ENCODE measurements at places on chromosomes 2 and 18.

DNA sequence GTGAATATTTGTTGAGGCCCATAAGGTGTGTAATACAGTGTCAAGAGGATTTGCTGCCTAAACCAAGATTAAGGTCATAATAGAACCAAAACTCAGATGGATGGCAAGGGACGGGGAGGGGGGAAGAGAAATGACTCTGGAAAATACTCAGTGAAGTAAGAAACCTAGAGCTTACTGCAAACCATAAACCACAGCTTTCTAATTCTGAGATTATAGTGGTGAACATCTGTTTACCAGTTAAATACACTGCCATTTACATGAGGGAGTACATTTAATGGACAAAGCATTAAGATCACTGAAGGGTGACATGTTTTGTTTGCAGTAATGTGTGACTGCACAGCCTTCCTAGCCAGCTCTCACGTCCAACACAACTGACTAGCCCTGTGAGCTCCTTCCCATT lies 19.8 kb downstream of the EVX2 start:
- DNase-seq, result no peak

- no peak for DNase-seq
These were observed 134.6 kb downstream of the INSIG2 start for GRCh38 chr2:118222672-118223421.

DNA sequence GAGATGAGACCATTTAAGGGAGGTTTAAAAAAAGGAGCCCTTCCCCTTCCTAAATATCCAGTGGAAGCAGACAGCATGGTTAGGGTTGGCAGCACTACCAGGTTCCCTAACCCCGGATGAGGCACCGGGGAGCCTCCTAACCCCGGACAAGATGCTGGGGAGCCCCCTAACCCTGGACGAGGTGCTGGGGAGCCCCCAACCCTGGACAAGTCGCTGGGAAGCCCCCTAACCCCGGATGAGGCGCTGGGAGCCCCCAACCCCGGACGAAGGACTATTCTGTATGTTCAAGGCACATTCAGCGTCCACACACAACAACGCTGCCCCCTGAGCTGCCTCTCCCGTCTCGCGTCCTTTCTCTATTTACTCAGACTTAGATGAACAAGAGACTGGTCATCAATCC lies 51.9 kb downstream of the ANKMY1 start:
- DNase-seq, result no peak

DNA sequence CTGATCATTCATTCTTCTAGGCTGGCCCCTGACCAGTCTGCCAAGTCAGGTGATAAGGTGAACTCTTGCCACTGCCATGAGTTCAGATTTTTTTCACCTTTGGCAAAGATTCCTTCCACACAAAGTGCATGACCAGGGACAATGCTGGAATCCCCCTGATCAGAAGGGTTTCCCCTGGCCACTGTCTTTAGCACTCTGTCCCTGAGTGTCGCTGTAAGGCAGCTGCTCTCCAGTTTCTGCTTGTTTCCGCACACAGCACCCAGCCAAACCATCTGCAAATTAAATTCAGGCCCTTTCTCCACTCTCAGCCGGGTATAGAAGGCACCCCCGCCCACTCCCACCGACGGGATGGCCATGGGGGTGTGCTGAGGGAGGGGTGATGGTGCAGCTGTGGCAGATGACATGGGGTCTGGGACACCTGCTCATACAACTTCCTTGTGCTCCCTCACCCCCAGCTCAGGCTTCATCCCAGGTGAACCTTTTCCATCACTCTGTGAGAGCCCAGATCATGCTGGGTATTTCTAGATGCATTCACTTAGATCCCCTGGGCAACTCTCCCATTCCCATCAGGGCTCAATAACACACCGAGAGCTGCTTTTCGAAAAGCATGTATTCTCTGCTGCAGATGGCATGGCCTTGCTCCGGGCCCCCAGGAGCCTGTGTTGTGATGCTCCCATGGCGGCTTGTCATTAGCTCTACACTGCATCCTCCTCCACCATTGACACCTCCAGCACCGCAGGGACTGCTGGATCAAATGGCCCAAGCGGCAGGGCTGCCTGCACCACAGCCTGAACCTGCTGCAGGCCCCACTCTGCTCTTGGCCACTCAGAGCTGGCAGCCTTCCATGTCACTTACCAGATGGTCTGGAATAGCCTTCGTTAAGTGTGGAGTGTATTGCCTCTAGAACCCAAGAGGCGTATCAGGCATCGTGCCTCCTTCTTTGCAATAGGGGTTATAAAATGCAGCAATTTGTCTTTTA lies 52.3 kb upstream of the ROCK2 start:
- no peak for DNase-seq

DNA sequence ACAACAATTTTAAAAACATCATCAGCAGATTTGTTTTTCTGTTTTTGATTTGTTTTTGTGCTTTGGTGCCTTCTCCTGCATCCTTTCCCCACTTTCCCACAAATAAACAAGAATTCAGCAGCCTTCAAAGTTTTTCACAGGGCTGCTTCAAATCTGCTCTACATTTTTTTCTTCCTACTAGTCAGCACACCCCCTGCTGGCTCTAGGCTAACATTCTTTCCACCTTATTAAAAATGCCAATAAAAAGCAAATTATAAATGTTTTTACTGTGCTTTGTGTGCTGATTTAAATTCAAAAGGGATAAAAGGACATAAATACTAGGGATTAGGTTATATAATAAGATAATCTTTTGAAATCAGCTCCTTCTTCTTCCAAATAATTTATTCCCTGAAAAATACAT lies 6.2 kb upstream of the CNTNAP5 start:
- DNase-seq, result no peak

GRCh38 chr2:85110991-85111560 lies 22.1 kb upstream of the TCF7L1 start:
- no peak for DNase-seq

DNA sequence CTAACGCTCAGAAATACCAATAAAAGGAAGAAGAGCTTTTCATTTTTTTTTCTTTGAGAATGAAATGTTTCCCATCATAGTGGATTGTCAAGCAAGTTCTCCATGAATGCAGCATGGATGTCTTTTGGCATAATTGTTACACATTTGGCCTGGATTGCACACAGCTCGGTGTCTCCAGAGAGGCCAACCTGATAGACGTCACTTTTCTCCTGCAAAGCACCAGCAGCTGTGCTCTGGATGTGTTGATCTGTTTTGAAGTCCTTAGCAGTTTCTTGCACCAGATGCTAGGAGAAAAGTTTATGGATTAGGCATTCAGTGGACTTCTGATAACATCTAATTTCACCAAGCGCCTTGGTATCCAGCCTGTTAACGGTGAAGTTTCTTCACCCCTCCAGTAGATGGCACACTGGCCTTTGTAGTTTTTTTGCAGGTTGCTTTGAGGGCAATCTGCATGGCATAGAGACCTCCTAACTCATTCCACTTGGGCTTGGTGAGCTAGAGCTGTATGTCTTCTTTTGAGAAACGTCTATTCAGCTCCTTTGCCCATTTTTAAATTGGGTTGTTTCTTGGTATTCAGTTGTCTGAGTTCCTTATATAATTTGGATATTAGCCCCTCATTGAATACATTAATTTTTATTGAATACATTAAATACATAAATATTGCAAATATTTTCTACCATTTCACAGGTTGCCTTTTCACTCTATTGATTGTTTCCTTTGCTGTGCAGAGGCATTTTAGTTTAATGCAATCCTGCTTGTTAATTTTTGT lies 59.7 kb downstream of the PTH2R start:
- no peak for DNase-seq

DNA sequence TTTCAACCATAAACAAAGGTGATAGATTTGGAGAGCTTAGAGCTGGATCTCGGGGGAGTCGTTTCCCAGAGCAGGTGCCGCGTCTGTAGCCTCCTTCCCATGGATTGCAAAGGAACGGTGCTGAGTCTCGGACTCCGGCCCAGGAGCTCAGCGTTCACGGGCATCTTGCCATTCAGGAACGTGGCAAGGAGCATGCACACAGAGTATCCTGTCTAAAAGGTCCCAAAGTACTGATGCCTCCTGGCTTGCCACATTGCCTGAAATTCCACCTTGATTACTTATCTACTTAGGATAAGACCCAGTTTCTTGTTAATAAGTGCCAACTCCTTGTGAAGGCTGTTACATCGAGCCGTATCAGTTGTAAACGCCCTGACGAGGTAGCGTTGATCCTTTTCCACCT lies 197.8 kb upstream of the MYT1L start:
- DNase-seq, result no peak
